ENCODE measurements at places on chromosomes 1 and 21.

DNA sequence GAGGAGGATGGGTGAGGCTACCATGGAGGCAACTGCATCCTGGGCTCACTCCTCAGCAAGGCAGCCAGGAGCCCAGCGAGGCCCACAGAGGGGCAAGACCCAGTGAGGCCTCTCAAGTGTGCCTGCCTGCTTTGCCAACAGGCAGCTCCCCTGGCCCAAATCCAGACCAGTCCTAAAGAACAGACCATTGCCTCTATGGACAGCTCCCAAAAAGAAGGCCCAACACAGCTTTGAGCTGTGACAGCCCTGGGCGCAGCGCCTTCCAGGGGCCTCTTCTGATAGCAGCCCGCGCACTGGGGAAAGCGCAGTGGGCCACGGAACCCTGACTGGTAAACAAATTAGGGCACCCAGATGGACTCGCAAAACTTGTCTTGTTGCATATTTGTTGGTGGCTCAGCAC, 25.5 kb downstream of the C1orf198 start:
- no peak for DNase-seq

GRCh38 chr1:3321559-3322449, 132.7 kb upstream of the ARHGEF16 start:
- DNase-seq = no peak

- DNase-seq = no peak
Observed at GRCh38 chr1:226287587-226287986, 21.4 kb downstream of the LIN9 start.

DNA sequence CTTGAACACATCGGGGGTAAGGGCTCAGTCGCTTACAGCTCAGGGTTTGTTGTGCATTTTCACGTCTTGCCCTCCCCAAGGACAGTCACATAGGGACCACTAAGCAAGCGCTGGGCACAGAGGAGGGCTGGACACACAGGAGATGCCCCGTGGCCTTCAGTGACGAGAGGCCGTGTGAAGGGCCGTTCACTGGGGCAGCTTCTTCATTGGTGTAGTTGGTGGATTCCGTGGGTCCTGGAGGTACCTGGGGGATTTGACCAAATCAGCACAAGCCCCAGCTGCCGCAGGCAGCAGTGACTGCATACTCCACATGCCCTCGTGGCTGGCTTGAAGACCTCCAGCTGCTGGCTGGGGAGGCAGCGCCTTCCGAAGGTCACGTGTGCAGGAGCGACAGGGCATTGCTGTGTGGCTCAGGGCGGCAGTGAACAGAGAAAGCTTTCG, 100.8 kb upstream of the C1orf174 start:
- DNase-seq = no peak
